PC-3 (cell line): ENCODE measurements at places on chromosomes 11 and 22.
A peak's percentile ranks its signal among the peaks of the same experiment; 100 is the strongest.

- peak; percentile 98 for DNase-seq
Observed at GRCh38 chr11:118240999-118241763, 11.0 kb downstream of the MPZL3 start.

GRCh38 chr22:27358096-27358870, 443.3 kb downstream of the MN1 start:
- DNase-seq: no peak

- DNase-seq: no peak
Observed at GRCh38 chr11:3913921-3914320, 58.5 kb downstream of the STIM1 start.

GRCh38 chr11:64094463-64095260, 58.9 kb downstream of the FLRT1 start:
- peak; percentile 96 for DNase-seq

DNA sequence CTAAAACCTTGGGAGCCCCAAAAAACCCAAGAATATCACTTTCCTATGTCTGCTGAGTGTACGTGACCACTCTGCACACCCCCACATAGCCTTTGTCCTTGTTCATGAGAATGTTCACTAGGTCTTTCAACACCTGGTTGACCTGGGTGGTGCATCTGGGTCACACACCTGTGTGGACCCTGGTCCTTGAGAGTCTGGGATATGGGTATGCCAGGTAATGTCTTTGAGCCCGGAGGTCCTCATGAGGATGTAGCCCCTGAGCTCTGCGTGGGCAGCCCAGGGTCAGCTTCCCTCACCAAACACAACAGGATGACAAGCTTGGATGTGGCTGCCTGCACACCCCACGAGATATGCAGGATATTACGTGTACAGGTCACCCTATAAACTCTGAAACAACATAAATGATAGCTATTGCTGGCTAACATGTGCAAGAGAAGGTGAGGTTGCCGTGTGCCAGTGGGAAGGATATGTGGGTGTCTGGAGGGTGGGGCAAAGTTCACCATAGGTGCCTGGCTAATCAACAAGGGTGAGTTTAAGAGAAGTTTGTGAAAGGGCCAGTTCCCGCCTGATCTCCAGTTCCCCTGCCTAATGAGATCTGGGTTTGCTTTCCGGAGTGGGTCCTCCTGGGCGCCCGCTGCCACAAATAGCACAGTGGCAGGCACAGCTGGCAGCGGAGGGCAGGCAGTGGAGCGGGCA, 1.4 kb upstream of the PPARA start:
- no peak for DNase-seq

GRCh38 chr22:43631201-43631600, 180.9 kb downstream of the EFCAB6 start:
- no peak for DNase-seq
